ENCODE measurements at places on chromosomes 11 and 22.

- no peak for DNase-seq
These were observed 17.8 kb upstream of the CASTOR1 start for GRCh38 chr22:30307041-30307574.

DNA sequence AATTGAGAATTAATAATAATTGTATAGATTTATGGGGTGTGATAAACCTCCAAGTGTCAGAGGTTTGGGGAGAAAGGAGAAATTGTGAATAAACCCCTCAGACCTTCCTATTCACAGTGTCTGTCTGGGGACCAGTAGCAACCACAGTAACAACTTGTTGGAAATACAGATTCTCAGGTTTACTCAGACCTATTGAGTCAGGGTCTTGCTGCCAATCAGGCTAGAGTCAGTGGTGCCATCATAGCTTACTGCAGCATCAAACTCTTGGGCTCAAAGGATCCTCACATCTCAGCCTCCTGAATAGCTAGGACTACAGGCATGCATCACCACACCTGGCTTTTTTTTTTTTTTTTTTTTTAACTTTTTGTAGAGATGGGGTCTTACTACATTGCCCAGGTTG lies 17.3 kb downstream of the SLC3A2 start:
- no peak for DNase-seq

- DNase-seq, result no peak
These were observed 244.3 kb downstream of the FAM76B start for GRCh38 chr11:95545116-95545875.

DNA sequence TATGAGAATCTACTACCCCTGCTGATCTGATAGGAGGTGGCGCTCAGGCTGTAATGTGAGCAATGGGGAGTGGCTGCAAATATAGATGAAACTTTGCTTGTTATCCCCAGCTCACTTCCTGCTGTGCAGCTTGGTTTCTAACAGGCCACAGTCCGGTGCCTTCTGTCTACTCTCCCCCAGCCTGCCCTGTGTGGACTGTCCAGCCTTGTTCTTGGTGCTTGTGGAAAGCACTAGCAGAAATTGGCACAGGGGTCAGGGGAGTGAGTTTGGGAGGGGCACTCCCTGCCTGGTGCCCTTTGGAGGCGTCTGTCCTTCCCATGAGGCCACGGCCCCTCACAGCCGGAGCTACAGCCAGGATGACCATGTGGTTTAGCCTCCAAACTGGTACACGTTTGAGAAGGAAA lies 14.3 kb downstream of the MOV10L1 start:
- DNase-seq, result no peak

GRCh38 chr11:117914398-117914761 lies 14.8 kb downstream of the TMPRSS13 start:
- no peak for DNase-seq

DNA sequence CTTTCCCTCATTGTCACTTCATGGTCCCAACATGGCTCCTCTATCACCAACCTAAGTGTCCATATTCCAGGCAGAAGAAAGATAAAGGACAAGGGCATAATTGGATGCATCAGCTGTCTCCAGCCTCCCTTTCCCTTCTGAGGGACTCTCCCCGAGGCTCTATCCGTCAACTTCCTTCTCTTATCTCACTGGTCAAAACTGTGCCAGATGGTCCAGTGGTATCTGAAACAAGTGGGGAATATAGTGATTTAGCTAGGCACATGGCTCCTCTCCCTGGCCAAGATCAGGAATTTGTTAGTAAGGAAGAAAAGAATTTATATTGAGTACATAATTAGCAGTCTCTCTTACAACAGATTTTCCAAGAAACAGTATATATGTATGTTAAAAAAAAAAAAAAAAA lies 12.6 kb upstream of the SPON1 start:
- no peak for DNase-seq

DNA sequence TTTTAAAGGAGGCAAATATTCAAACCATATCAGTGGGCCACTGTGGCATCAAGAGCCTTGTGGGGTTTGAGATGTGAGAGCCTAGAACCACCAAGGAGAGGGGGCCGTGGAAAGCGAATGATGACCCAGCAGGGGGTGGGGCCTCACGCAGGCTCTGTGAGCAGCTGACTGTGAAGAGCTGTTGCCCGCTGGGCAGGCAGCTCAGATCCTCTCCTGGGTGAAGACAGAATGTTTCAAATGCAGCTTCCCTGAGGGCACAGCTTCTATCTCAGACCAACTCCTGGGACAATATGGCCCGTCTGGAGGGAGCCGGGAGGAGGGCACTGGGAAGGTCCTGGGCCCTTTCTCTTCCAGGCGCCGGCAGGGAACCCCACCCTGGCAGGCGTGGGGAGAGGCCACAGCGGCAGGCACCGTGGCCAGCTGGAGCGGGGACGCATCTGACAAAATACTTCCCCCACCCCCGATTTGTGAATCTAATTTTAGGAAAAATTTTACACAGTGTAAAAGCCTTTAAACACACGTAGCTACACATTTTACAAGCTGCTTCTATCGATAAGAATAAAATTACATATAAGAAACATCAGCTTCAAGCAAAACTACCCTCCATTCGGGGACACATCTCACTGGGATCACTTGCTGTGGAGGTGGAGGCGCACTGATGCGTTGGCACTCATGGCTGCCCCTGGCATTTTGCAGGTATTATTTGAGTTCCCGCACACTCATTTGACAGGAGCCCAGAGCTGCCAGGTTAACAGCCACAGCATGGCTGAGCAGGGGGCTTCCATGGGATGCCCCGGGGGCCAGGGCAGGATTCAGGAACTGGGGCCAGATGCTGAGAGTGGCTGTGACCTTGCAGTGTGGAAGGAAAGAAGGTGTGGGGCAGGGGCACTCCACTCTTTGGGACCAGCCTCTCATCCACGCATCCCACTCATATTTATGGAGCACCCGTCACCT lies 40.3 kb downstream of the PARVG start:
- DNase-seq, result no peak

DNA sequence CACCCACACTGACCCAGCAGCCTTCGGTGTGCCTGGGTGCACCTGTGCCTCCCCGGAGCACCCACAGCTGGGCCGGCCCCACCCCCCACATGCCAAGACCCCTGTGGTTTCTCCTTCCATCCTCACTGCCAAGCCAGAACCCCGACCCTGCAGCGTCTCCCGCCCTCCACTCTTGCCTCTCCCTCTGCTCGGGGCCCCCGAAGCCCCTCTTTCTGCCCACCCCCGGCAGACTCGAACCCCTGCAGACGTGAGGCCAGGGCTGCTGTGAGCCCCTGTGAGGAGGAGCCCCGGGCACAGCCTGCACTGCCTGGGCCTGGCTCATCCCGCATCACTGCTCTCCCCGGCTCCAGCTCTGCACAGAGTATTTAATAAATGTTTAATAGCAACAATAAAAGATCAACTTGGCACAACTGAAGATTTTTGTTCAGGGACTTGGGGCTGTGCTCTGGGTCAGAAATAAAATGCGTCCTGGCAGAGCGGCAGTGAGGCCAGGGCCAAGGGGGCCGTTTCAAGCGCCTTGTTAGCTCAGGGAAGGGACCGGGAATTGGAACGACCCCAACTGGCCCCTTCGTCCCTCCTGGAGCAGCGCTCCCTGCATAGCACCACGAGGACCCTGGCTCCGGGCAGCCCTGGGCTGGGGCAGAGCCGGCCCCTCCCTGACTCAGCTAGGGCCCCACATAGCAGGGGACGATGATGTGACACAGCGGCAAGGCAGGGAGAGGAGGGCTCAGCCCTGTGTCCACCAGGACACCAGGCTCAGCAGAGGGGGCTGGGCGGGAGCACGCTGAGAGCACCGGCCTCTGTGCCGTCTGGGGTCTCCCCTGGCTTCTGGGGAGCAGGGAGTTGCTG lies 520.8 kb downstream of the BRD1 start:
- peak; percentile 58 for DNase-seq

GRCh38 chr11:1300121-1300520 lies 9.3 kb downstream of the TOLLIP start:
- DNase-seq, result no peak

DNA sequence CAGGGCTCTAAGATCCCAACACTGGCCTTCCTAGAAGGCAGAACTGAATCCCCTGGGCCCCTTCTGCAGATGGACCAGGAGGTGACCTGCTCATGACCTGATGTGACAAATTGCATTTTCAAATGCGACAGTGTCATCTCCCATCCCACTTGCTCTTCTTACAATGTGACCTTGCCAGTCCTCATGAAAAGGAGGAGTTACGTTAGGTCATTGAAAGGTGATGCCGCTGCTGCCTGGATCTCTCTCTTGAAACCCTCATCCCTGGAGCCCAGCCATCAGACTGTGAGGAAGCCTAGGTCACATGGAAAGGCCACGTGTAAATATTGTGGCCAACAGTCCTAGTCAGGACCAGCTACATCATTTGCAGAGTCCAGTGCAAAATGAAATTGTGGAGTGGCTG lies 5.7 kb upstream of the C1QTNF4 start:
- no peak for DNase-seq

GRCh38 chr11:2760196-2760871 lies 60.5 kb upstream of the KCNQ1OT1 start:
- peak; percentile 59 for DNase-seq

- no peak for DNase-seq
These were observed 19.3 kb upstream of the CSRP3 start for GRCh38 chr11:19220903-19221724.

DNA sequence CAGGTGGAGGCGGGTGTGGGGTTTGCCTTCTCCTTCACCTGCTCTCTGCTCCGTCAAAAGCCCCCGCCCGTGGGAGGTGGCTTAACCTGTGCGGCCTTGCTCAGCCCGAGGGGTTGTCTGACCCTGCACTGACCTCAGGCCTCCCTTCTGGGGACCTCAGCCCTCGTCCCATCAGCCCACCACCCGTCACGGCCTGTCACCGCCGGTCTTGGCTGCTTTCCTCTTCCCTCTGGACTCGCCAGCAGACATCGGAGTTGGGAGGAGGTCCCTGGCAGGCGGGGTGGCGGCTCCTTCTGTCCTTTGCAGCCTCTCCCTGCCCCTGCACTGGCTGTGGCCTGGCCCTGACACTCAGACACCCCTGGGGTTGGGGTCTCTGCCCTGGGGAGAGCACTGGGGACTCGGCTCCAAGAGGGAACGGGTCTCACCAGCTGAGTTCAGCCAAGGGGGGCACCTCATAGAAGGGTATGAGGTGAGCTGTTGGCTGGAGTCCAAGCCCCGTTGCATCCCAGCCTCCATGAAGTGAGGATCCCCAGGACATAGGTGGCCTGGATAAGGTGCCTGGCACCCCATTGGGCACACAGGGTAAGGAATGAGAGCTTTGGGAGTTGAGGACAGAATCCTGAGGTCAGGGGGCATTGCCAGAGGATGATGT lies 999.6 kb downstream of the BRD1 start:
- DNase-seq, result peak; percentile 40

GRCh38 chr11:46808799-46809431 lies 37.2 kb downstream of the CKAP5 start:
- DNase-seq, result no peak

GRCh38 chr11:100806296-100806695 lies 119.2 kb downstream of the ARHGAP42 start:
- DNase-seq, result no peak

GRCh38 chr11:61411589-61411988 lies 18.2 kb downstream of the CPSF7 start:
- DNase-seq, result no peak

- no peak for DNase-seq
These were observed 85.0 kb downstream of the ALX4 start for GRCh38 chr11:44224867-44225501.

DNA sequence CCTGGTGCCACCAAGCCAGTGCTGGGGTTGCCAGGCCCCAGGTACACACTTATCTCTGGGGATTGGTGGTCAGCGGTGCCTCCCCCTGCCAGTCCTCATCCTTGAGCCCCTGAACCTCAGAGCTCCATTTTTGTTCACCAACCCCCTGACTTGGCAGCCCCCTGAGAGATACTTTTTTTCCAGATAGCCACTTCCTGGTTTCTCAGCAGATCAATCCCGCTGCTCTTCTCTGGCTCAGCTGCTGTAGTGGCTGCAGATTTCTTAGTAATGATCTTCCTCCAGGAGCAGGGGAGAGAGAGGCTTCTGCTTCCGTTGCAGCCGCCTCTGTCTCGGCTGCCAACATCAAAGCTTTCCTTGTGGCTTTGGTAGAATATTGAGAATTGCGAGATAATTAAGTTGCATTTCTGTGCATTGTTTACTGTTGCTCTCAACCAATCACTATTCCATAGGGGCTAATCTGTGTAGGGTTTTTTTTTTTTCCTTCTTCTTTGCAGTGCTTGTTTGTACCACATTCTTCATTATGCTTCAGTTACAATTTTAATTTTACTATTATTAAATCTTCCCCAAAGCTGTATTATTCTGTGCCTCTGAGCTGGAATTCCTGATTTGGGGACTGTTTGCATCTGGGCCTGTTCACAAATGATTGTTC lies 92.1 kb downstream of the PKNOX2 start:
- DNase-seq, result peak; percentile 36

- no peak for DNase-seq
These were observed 129.8 kb downstream of the FCHSD2 start for GRCh38 chr11:73012121-73012863.

DNA sequence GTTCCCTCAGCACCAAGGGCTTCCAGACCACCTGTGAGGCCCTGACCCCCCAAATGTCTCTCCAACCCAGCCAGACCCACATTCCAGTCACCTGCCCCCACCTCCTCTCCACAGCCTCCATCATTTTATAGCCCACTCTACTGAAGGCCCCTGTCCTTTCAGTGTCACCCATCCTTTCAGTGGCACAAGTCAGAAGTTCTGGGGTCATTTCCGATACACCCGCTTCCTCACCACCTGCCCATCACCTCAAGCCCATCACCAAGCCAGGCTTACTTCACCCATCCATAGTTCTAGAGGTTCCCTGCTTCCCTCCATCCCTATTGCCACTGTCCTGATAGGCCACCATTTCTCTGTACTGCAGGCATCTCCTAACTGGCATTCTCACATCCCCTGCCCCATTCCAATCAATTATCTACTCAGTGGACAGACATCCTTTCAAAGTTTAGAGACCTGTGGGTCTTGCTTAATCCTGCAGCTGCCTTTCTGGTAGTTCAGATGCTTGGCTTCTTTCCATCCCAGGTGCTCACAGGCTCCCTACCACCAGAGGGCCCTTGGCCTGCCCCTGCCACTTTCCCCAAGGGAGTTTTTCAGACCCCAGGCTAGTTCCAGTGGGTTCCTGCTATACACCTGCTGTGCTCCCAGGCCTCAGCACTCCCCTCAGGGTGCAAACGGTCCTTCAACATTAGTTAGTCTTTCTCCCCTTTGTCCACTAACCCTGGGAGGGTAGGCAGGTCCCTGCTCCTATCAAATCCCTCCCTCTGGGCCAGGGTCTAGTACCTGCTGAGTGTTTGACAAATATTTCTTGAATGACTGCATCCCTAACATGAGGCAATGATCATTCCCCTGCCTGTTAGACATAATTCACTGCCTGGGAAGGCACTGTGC lies 7.6 kb downstream of the KCNQ1OT1 start:
- peak; percentile 63 for DNase-seq

GRCh38 chr22:49426618-49427266 lies 400.9 kb downstream of the BRD1 start:
- no peak for DNase-seq

DNA sequence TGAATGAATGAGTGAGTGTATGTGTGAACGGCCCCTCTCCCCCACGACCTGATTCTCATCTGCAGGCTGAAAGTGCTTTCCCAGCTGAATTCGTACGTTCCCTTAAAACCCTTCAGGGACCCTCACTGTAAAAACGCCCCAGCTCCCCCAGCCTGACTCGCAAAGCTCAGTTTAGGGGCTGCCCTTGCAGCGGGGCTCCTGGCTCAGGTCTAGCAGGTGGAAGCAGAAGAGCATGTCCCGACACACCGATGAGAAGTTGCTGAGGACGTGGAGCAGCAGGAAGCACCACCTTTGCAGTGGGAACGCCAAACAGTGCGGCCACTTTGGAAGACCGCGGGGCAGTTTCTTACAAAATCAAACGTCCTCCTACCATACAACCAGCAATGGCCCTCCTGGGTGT lies 3.6 kb upstream of the MRPL23 start:
- peak; percentile 44 for DNase-seq

Measured in upper lobe of right lung (tissue), 1 donor.